ENCODE measurements at places on chromosomes 4 and X. TPM values are rescaled to one million over a fixed set of nuclear protein-coding genes. Genes with fewer than 3 reads are reported as not detected.

- no peaks in the 10 kb centered on the region for H3K4me1 ChIP-seq
- no peaks in the 10 kb centered on the region for H3K27me3 ChIP-seq
- H3K27ac ChIP-seq: no peak overlapping the region
- H3K36me3 ChIP-seq: no peaks in the 10 kb centered on the region
- DNase-seq: no peak
- no peak overlapping the region for H3K4me3 ChIP-seq
Measured at GRCh38 chr4:127134490-127134889, 498.3 kb upstream of the INTU start.

GLUD2 gene
- not detected for total RNA-seq

GRCh38 chrX:85114776-85115175 lies 111.1 kb downstream of the APOOL start:
- DNase-seq: no peak
- peaks cover 3% of the 10 kb centered on the region for H3K4me1 ChIP-seq
- H3K27me3 ChIP-seq: no peaks in the 10 kb centered on the region
- H3K4me3 ChIP-seq: no peak overlapping the region
- H3K36me3 ChIP-seq: no peaks in the 10 kb centered on the region

DNA sequence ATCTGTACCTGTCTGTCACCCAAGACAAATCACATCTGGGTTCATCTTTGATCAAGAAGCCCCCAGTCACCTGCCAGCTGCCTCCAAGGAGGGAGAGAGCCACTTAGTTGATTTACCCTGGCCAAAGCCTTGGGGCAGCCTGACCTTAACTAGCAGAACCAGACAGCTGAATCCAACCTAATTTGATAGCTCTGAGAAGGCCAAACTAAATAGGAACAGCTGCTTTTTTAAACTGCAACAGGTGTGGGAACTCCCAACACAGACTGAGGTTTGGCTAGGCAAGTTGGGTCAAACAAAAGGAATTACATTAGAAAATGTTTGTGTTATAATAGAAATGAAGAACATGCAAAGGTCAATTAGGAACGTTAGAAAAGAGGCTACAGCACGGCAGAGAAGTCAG lies 375.7 kb downstream of the NLGN4X start:
- no peak for DNase-seq
- no peak overlapping the region for H3K4me3 ChIP-seq
- no peaks in the 10 kb centered on the region for H3K36me3 ChIP-seq
- H3K4me1 ChIP-seq: no peaks in the 10 kb centered on the region

- no peaks in the 10 kb centered on the region for H3K36me3 ChIP-seq
- H3K4me1 ChIP-seq: peaks cover 13% of the 10 kb centered on the region
- H3K27ac ChIP-seq: no peak overlapping the region
Measured at GRCh38 chr4:73741031-73741749, 821 bp downstream of the CXCL8 start.

PABPC1L2A gene
- total RNA-seq: not detected

DNA sequence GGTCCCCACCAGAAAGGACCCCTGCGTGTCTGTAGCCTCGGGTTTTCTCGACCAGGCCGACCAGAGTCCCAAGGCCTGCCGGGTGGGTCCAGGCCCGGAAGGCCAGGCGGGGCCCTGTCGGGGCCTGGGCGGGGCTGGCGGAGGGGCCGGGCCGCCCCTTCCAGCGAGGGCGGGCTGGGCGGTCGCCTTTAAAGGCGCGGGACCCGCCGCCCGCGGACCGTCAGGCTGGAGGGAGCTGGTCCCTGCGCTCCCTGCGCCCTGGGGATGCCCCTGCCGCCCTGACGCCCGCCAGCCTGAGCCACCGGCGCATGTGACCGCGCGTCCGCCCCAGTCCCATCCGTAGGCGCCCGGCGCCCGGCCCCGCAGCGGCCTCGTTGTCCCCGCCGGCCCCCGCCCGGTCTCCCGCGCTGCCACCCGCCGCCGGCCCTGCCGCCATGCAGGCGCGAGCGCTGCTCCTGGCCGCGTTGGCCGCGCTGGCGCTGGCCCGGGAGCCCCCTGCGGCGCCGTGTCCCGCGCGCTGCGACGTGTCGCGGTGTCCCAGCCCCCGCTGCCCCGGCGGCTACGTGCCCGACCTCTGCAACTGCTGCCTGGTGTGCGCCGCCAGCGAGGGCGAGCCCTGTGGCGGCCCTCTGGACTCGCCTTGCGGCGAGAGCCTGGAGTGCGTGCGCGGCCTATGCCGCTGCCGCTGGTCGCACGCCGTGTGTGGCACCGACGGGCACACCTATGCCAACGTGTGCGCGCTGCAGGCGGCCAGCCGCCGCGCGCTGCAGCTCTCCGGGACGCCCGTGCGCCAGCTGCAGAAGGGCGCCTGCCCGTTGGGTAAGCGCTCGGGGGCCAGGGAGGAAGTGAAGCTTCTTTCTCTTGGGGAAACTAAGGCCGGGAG lies at the start of gene HTRA3:
Gene HTRA3, plus strand, starts transcription at position 220 of the 883 bp plus-strand sequence. Its CDS starts 215 bp downstream, at position 435.
- DNase-seq: peak; percentile 35
- H3K27ac ChIP-seq: peak within 1 kb of the TSS; percentile 70
- H3K27me3 ChIP-seq: peaks cover 28% of the 10 kb centered on the region
- peaks cover 3% of the 10 kb centered on the region for H3K4me1 ChIP-seq
- no peaks in the 10 kb centered on the region for H3K36me3 ChIP-seq

MID2 gene
- total RNA-seq: 6.5 TPM

GAB3 gene
- 2.0 TPM for total RNA-seq

DNA sequence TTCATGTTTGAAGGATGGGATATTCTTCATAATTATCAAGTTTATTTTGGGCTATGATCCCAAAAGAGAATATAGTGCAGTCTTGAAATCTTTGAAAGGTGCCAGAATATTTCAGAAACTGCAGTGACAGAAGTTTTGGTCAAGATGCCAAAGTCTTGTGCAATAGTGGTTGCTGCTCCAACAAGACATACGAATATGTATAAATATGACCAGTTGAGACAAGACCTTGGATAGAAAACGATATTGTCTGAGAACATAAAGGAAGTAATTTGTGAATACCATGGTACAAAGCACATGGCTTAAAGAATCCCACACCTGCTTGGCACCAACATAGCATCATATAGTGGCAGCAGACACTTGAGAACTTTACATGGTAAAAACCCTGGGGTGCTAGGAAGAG lies 48.6 kb upstream of the AMELX start:
- H3K4me3 ChIP-seq: no peak overlapping the region

XPNPEP2 gene
- total RNA-seq: 3.2 TPM

DNA sequence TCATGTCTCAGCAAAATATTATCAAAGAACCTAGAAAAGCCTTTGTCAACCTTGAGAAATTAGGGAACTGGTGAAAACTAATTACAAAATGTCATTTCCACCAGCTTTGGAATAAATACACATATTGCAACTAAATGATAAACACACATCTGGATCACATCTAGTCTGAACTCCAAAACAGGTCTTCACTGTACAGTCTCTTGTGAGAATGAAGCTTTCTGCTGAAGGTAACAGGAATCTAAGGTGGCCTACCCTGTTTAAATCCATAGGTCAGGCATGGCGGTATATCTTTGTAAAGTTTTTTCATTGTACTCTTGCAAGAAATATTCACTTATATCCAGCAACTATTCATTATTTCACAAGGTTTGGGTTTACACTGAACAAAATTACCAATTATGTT lies 1.7 kb downstream of the SH3D19 start:
- H3K27me3 ChIP-seq: no peaks in the 10 kb centered on the region
- H3K4me3 ChIP-seq: peak overlapping the region; percentile 77
- H3K36me3 ChIP-seq: no peaks in the 10 kb centered on the region
- H3K4me1 ChIP-seq: peaks cover 12% of the 10 kb centered on the region

DNA sequence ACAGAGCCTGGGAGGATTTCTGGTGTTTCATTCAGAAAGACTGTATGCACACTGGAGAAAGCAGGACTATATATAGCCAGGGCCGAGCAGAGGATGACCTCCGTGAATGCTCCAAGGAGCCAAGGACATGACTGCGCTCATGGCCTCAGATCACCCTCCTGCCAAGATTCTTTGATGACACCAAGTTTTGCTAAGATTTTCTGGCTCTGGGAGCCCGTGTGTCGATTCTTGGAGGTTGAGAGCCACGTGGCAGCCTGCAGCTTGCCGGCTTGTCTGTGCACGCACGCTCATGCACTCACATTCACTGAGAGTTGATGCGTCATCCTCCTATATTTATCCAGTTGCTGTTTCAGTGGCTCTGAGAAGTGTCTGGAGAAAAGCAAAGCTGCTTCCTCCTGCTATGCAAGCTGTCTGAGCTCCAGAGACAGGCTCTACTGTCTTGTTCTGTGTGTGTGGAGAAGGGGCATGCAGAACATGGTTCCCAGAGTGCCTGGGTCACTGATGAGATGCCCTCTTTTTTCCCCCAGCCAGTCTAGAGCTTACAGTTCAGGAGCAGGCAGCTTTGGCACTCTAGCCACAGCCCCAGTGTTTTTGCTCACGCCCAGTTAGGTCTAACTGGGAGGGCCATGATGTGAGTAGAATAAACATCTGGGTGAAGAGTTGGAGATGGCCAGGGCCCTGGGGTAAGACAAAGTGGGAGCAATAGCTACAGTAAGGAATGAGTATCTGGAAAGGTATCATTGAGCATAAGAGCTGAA lies 64.9 kb upstream of the SCOC start:
- H3K27ac ChIP-seq: peak overlapping the region; percentile 71
- H3K4me1 ChIP-seq: no peaks in the 10 kb centered on the region
- no peaks in the 10 kb centered on the region for H3K27me3 ChIP-seq
- no peak overlapping the region for H3K4me3 ChIP-seq
- no peaks in the 10 kb centered on the region for H3K36me3 ChIP-seq

- no peaks in the 10 kb centered on the region for H3K36me3 ChIP-seq
- H3K4me3 ChIP-seq: peak overlapping the region; percentile 76
- H3K4me1 ChIP-seq: peaks cover 27% of the 10 kb centered on the region
- DNase-seq: peak; percentile 69
- peak overlapping the region; percentile 99 for H3K27ac ChIP-seq
Measured at GRCh38 chr4:152536545-152537182, 772 bp upstream of the FBXW7 start.

DNA sequence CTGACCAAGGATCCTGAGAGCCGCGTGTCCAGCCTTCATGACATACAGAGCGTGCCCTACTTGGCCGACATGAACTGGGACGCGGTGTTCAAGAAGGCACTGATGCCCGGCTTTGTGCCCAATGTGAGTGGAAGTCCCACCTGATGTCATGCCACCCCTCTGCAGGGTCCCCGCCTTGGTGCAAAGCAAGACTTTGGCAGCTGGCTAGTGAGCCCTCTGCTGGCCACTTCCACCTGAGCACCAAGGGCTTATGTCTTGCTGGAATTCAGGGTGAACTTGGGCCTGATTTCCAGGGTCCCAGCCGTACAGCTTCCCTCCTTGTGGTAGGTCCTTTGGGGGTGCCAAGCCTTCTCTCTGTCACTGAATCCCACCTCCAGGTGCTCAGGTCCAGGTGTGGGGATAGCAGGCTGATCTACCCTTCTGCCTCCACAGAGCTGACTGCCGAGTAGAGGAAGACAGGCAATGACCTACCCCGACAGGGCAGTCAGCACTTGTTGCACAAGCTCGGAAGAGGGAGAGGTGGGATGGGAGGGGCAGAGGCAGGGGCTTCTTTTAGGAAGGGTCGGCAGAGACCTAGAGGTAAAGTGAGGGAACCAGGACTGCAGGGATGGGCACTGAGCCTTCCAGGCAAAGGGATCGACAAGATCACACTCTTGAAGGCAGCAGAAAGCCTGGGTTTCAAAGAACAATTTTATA lies 248.1 kb downstream of the EVC2 start:
- no peaks in the 10 kb centered on the region for H3K4me1 ChIP-seq
- no peaks in the 10 kb centered on the region for H3K36me3 ChIP-seq
- H3K4me3 ChIP-seq: no peak overlapping the region
- H3K27ac ChIP-seq: no peak overlapping the region
- DNase-seq: no peak
